Heart left ventricle (tissue), 16 donors: ENCODE measurements at places on chromosomes 3 and 15. TPM values are rescaled to one million over a fixed set of nuclear protein-coding genes. Genes with fewer than 3 reads are reported as not detected.
A peak's percentile ranks its signal among the peaks of the same experiment; 100 is the strongest.

The CCRL2 gene
- total RNA-seq: 3.6 TPM

The U2SURP gene
- total RNA-seq: 34.2 TPM

The MOBP gene
- total RNA-seq: not detected

The C3orf49 gene
- not detected for total RNA-seq

The CCR3 gene
- total RNA-seq: not detected

The TLR9 gene
- 0.43 TPM for total RNA-seq

The CHCHD6 gene
- 9.6 TPM for total RNA-seq

The NAALADL2 gene
- 0.63 TPM for total RNA-seq

The TJP1 gene
- total RNA-seq: 139 TPM

DNA sequence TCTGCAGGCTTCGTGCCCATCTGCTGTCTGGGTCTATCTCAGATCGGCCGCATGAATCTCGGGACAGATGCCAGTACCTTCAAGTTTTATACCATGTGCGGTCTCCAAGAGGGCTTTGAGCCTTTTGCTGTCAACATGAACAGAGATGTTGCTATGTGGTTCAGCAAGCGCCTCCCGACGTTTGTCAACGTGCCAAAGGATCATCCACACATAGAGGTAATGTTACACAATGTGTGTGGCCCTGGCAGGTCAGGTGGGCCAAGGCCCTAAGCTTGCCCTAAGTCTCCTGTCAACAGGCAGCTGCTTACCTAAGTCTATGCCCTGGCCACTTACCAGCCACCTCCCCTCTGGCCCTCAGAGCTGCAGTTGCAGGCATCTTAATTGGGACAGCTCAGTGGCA is 324.0 kb upstream of the CHRM5 start:
- DNase-seq: no peak

DNA sequence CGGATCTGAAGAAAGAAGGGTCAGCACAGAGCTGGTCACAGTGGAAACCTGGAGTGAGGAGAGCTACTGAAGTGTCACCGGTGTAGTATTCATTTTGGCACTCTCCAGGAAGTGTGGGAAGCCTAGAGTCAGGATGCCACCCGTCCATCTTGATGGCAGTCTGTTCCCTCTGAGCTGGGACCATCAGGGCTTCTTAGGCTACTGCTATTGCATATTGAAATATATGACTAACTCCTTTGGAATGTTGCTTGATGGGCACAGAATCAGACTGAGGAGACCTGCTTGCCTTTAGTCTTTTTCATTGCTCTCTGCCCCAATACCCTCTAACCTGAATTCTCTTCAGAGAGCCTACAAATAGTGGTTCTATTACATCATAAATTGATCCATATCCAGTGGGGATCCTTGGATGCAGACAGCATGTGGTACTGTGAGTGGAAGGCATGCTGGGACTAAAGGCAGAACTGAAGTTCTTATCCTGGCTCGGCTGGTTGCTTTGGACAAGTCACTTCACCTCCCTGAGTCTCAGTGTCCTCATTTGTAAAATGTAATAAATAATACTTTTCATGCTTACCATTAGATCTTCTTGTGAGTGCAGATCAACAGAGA is 143.5 kb downstream of the PDE8A start:
- no peak for DNase-seq

DNA sequence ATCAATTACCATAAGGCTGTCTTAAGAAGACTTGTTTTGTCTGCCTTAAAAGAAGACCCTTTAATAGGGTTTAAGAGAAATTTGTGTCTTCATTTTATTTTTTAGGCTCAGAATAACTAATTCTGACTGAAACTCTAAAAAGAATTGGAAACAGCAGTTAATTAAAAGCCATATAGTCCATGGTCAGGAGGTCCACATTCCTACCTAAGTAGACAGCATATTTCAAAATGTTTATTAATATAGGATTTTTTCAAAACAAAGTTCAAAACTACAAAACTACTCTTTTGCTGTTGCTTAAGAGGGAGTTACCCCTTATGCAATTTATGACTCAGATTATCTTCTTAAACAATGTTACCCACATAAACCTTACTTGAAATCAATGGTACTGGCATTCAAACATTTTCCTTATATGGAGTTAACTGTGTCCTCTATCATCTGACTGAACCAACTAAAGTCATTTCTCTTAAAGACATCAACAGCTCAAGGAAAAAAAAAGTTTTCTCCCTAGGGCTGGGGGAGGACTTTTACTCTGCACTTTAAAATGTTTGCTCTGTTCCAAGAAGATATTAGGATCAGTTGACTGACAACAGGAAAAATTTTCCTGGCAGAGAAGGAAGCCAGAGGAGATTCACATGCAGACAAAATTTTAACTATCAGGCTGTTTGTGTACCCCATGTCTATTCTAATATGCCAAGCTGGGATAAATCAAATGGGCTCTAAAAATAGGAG is 56.8 kb upstream of the NANOGP8 start:
- no peak for DNase-seq

- DNase-seq: no peak
These were observed 1.3 kb downstream of the NME9 start for GRCh38 chr3:138328341-138328740.

GRCh38 chr3:164377466-164377865 is 700.8 kb downstream of the SI start:
- DNase-seq: no peak

DNA sequence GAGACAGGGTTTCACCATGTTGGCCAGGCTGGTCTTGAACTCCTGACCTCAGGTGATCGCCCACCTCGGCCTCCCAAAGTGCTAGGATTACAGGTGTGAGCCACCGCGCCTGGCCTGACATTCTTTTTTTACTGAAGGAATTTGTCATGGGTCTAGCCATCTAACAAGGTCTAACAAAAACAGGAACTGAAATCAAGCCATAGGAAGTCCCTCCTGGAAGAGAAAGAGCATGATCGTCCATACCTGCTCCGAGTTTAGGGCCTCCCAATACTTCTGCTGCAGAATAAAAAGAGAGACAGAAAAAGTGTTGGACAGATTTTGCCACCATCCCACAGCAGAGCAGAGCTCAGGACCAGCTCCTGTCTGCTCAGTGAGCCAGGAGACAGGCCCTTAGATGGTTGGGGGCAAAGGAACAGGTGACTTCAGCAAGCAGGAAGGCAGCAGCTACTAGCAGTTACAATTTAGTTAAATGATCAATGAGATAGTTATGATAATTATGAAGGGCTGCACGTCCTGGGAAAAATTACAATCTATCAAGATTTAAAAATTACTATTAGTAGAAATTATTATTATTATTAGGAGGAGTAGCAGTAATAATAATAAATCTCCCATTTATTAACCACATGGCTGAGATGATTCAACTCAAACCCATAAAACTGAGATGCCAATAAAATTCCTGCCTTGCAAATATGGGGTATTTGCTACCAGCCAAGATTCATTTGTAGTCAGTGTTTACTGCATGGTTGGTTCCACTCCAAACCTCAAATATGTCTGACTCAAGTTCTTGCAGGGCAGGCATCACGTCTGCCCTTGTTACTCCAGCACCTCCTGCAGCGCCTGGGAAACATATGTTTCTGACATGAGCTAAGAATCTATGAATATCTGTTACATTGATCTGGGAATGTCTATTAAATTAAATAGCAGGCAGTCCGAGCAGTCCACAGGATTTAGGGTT is 40.1 kb downstream of the TMEM44 start:
- DNase-seq: no peak

DNA sequence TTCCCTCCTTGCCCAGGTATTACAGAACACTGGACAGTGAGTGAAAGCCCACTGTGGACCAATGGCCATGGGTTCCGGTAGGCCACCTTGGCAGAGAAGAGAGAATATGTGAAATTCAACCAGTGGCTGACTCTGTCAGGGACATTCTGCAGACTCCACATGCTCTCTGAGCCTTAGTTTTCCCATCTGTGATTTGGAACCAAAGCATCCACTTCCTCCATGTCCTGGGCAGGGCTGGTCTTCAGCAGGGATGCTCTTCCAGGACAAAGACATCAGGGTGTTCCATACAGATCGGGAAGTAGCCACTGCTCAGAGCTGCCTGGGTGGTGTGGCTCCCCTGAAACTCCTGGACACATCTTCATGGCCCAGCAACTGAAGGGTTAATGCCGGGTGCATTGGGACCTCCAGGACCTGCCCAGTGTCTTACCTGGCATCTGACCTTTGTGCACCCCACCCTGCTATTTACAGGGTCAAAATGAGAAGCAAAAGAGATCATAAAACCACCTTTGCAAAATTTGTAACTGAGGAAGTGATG is 28.3 kb upstream of the TRPM1 start:
- no peak for DNase-seq

- no peak for DNase-seq
These were observed 233.0 kb upstream of the POU1F1 start for GRCh38 chr3:87509401-87509800.

GRCh38 chr15:80636675-80637074 is 58.4 kb upstream of the ABHD17C start:
- peak; percentile 16 for DNase-seq

DNA sequence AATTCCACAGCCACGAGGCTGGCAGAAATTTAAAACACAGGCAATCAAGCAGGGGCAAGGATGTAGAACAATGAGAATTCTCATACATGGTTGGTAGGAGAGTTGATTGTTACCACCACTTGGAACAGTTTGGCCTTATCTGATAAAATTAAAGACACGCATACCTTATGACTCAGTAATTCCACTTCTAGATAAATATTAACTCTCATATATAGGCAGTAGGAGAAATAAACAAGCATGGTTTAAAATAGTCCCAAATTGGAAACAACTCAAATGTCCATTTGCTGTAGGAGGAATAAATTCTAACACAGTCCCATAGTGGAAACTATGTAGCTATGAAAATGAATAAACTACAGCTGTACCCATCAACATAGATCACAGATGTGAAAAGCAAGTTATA is 42.3 kb upstream of the USP3 start:
- DNase-seq: no peak

GRCh38 chr15:23877502-23878412 is 190.7 kb upstream of the NDN start:
- DNase-seq: peak; percentile 42

DNA sequence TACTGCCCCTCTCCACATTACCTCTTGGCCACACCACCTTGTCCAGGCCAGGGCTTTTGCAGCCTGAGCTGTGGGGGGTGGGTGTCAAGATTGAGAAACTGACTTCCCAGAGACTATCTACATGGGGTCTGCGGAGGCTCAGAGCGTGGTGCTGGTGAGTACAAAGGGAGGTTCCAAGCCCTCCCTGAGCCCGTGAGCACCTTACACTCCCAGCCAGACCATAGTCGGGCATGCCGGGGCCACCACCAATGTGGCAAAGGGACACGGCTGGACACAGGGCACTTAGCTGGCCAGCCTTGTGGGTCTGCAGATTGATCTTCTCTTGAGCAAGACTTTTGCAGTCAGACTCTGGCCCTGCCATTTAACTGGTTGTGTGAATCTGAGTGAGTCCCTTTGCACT is 74.1 kb upstream of the GATA2 start:
- DNase-seq: no peak

GRCh38 chr3:11034309-11034985 is 41.9 kb downstream of the SLC6A1 start:
- no peak for DNase-seq

GRCh38 chr15:29805708-29806104 is 16.6 kb downstream of the TJP1 start:
- DNase-seq: no peak

DNA sequence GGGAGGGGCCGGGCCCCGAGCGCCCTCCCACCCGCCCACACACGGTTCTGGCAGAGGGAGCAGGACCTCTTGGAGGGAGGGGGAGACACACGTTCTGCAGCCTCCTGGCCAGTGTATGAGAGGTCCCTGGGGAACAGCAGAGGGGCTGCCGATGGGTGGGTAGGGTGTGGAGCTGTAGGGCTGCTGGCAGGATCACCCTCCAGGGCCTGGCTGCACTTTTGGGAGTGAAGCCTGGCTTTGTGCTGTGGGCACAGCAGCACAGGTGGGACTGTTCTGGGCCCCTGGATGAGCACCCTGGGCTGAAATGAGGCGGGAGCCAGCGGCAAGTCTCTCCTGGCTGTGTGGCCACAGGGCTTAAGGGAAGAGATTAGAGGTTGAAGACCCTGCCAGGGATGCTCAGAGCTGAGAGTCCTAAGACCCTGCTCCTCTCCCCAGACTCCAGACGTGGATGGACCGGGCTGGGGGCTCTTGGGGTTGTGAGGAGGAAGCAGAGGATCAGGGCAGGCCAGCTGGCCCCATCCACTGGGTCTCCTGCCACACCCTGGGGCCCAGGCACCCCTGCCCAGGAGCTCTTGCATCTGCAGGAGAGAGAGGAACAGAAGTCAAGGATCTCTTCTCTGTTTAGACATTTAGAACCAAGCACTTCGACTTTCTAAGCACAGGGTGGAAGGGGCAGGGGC is 45.2 kb downstream of the RGMA start:
- DNase-seq: no peak

- no peak for DNase-seq
These were observed 35.4 kb upstream of the ICE2 start for GRCh38 chr15:60514261-60514881.

- DNase-seq: peak; percentile 81
These were observed 62.8 kb downstream of the POLR2M start for GRCh38 chr15:57769266-57769665.

DNA sequence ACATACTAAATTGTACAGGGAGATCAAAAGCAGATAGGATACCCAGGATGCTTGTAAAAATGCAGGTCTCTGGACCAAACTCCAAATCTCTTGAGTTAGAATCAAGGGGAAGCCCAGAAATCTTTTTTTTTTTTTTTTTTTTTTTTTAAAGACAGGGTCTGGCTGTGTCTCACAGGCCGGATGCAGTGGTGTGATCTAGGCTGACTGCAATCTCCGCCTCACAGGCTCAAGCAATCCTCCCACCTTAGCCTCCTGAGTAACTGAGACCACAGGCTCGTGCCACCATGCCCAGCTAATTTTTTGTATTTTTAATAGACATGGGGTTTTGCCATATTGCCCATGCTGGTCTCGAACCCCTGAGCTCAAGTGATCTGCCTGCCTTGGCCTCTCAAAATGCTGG is 373.5 kb downstream of the SHQ1 start:
- DNase-seq: no peak

DNA sequence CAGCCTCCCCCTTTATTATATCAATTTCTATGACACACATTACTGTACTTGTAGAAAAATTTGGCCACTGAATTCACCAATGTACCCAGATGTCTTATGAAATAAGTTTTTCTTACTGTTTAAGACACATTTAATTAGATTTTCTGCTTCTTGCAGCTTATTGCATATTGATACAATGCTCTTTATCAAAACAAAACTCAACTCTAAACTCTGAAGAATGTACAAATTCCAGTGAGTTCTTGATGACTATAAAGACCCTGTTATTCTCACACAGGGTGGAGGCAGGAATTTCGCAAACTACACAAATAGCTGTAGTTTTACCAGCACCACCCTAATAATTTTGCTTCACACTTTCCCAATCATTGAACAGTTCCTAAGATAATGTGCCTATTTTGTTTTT is 22.0 kb downstream of the CMTM6 start:
- DNase-seq: no peak

- no peak for DNase-seq
These were observed 221.1 kb upstream of the TLE3 start for GRCh38 chr15:70318594-70319465.

- no peak for DNase-seq
These were observed 70.1 kb downstream of the HERC1 start for GRCh38 chr15:63763476-63764123.
